ENCODE measurements at places on chromosomes 12 and 14. TPM values are rescaled to one million over a fixed set of nuclear protein-coding genes. Genes with fewer than 3 reads are reported as not detected.

- ATAC-seq: no peak
These were observed 24.7 kb downstream of the OR4N2 start for GRCh38 chr14:19828314-19828713.

DNA sequence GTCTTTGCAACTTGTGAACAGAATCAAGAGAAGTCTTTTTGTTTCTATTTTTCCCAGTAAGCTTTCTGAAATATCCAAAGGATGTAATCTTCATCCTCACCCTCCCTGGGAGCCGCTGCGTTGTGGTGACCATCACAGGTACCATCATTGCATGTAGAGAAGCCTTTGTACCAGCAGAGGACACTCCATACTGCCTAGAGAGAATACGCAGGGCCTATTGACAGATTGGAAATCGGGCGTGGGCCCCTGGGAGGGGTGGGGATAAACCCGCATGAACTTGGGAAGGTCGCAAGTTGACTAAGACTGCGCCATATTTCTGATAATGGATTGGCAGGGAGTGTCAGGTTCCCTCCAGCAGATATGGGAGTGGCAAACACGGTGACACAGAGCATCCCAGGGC lies 12.7 kb downstream of the KRT1 start:
- peak; percentile 30 for ATAC-seq

DNA sequence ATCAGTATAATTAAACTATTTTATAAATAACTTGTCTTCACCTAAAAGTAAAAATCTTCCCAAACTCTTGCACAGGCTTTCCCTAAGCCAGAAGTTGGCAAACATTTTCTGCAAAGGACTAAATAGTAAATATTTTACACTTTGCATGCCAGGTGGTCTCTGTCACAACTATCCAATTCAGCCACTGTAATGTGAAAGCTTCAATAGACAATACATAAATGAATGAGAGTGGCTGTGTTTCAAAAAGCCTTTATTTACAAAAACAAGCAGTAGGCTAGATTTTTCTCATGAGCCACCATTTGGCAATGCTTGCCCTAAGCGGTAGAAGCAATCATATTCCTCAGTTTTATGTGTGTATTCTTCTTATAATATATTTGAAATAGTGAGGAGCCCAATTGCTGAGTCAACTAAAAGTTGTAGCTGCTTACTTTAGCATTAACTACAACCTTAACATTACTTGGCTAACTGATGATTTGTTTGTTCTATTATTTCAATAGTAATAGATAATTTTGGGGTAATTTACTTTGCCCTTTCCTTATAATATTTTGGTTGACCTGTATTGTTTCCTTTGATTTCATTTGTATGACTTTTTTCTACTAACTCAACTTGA lies 236.0 kb upstream of the SYT1 start:
- ATAC-seq: no peak

DNA sequence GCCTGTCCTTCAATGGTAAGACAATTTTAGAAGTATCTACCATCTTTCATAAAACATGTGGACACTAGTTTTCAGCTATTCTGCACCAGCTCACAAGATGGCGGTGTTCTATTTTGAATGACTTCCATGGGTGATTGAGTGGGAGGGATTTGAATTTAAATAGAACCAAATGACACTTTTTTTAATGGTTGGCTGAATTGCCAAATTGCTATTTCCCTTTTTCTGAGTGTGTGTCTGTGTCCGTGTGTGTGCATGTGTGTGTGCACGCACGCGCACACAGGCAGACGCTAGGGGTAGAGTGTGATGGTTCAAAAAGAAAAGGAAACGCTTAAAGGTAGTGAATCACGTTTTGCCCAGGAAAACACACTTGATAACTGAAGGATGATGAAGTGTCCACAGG lies 362.6 kb downstream of the DAD1 start:
- peak; percentile 44 for ATAC-seq

- no peak for ATAC-seq
These were observed 11.6 kb downstream of the BTG1 start for GRCh38 chr12:92133795-92134637.

DNA sequence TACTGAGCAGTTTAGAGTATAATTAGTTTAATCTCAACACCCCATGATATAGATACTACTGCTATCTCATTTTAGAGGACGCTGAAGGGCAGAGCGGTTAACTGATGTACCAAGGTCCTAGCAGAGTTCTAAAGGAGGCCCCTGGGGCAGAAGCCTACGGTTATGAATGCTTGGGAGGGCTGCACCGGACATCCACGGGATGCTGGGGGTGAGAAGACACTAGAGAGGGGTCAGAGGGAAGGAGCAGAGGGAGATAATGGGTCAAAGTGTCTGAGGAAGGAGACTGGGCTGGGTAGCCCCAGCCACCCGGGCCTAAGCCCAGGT lies 1.6 kb upstream of the ACTR6 start:
- ATAC-seq: peak; percentile 2

DNA sequence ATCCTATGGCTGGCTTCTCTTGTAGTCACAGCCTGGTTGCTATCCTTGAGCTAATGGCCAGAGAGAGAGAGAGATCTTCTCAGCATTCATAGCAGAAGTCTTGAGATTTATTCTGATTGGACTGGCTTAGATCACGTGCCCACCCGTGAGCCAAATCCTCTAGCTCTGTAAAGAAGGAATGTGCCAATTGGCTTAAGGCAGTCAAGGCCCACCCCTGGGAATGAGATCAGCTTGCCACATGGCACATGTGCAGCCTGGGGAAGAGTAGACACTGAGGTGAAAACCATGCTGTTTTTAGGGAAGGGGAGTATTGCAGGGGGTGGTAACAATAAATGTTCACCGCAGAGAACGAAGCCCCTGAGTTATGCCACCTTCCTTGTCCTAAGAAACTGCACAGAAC lies 36.3 kb downstream of the PLEKHG7 start:
- no peak for ATAC-seq

DNA sequence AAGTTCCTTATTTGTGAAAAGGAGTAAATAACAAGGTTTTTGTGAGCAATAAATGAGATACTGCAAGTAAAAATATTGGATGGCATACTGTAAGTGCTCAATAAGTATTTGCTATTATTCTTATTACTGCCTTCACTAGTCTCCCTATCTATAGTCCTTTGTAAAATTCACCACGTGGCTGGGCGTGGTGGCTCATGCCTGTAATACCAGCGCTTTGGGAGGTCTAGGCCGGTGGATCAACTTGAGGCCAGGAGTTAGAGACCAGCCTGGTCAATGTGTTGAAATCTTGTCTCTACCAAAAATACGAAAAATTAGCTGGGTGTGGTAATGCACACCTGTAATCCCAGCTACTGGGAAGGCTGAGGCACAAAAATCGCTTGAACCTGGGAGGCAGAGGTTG lies 18.6 kb upstream of the CALM1 start:
- no peak for ATAC-seq

- no peak for ATAC-seq
These were observed 52.2 kb downstream of the PHETA1 start for GRCh38 chr12:111316671-111317070.

- ATAC-seq: no peak
These were observed 71.9 kb downstream of the RESF1 start for GRCh38 chr12:32031109-32031508.

DNA sequence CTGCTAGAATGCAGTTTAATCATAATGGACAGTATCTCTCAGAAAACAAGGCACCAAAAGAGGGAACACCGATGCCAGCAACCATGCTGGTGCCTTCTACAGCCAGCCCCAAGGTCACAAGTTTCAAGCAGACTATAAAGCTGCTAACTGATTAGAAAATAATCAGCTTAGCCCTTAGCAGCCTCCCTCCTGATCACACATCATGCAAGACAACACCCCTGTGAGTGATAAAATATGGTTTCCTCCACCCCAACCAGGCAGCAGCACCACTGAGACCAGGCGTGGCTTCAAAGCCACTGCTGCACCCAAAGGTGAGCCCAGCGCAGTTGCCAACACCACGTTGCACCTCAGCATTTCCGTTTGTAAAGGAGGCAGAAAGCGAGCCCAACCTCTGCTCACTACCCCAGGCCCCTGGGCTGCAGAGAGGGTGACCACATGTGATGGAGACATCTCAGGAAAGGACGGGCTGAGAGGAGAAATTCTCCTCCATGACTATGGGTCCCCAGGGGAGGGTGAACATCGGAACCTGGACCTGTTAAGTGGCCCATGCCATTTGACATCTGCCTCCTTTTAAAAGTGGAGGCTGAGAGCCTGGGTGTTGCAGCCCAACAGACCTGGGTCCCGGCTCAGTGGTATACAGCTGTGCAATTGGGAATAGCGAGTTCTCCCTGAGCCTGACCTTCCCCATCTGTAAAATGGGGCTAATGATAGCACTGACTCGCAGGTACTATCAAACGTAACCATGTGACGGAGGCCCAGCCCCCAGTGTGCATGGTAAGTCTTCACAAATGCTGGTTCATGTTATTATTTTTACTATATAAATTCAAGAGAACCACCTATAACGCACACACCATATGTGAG lies 11.5 kb downstream of the ZFP36L1 start:
- ATAC-seq: peak; percentile 37

- ATAC-seq: no peak
These were observed 9.4 kb downstream of the PTGR2 start for GRCh38 chr14:73861073-73861472.

DNA sequence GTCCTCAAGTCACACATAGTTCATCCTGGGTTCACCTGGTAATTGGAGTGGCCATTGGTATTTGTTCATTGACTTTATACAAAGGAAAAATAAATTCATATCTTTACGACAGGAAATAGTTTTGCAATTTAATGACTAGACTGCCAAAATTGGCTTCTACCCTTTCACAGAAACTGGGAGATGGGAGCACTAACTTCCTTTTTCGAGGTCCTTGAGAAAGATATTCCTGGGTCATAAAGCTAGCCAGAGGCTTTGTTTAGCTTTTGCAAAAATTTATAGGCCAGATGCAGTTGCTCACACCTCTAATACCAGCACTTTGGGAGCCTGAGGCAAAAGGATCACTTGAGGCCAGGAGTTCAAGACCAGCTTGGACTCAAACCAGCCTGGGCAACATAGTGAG lies 10.2 kb upstream of the OR11G2 start:
- no peak for ATAC-seq

GRCh38 chr12:110179291-110179690 lies 55.1 kb downstream of the IFT81 start:
- no peak for ATAC-seq

DNA sequence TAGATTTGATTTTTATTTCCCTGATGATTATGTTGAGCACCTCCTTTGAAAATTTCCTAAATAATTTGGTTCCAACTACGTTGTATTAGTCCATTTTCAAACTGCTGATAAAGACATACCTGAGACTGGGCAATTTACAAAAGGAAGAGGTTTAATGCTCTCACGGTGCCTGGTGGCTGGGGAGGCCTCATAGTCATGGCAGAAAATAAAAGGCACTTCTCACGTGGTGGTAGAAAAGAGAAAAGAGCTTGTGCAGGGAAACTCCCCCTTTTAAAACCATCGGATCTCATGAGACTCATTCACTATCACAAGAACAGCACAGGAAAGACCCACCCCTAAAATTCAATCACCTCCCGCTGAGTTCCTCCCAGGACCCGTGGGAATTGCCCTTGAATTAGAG lies 372.3 kb downstream of the RPL10L start:
- ATAC-seq: no peak

DNA sequence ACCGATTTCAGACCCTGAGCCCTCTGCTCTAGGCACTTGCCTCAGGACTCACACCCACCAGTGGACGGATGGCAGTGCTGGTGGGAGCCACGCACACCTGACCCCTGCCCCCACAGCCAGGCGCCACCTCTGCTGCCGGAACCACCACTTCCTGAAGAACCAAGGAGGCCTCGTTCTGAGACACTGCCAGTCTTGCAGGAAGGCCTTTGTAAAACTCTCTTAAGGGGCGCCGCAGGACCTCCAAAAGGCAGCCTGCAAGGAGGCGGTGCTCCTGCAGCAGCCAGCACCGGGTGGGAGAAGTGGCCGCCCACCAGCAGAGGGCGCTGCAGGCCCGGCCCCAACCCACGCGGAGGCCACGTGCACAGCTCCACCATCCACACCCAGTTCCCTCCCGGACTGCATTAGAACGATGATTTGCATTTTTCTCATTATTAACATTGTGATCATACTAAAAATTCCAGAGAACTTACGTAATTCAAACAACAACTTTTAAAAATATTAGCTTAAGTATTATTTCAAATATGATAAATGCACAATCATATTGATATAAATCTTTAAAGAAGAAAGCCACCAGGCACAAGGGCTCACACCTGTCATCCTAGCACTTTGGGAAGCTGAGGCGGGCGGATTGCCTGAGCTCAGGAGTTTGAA lies 12.8 kb downstream of the STX2 start:
- peak; percentile 60 for ATAC-seq

- ATAC-seq: no peak
These were observed 61.6 kb downstream of the SH2B3 start for GRCh38 chr12:111467092-111467856.

GRCh38 chr12:111406474-111407376 lies 1.0 kb downstream of the SH2B3 start:
- no peak for ATAC-seq

- ATAC-seq: no peak
These were observed 83.8 kb downstream of the KCNMB4 start for GRCh38 chr12:70449753-70450341.

GRCh38 chr12:126772171-126772864 lies 1494.7 kb upstream of the TMEM132C start:
- peak; percentile 17 for ATAC-seq

- no peak for ATAC-seq
These were observed 13.5 kb upstream of the TNFAIP2 start for GRCh38 chr14:103109535-103110441.

GRCh38 chr14:21302013-21302835 lies 22.3 kb downstream of the RPGRIP1 start:
- no peak for ATAC-seq

GRCh38 chr12:19759227-19759626 lies 319.9 kb downstream of the AEBP2 start:
- ATAC-seq: no peak

- ATAC-seq: peak; percentile 82
These were observed 25.5 kb downstream of the SCARB1 start for GRCh38 chr12:124837958-124838803.

DNA sequence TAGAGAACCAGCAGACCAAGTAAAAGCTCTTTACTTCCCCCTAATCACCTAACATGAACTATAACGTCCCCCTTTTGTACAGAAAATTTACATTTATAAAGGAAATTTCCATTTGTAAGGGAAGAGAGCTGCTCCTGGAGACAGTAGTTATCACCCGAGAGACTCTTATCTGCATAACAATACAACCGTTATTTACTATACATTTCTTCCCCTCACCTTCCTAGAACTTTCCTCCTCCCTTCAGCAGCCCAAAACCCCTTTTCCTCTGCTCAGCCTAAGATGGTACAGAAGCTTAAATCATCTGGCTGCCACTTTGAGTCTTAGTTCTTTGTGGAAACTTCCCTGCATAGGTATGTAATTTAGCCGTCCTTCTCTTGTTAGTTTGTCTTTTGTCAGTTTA lies 40.4 kb upstream of the ETV6 start:
- no peak for ATAC-seq

GRCh38 chr14:105894978-105895881 lies 368.8 kb downstream of the TMEM121 start:
- ATAC-seq: no peak

CMTM5 gene
- not detected for total RNA-seq

OR4Q3 gene
- total RNA-seq: not detected

DDX51 gene
- 9.0 TPM for total RNA-seq

RHOJ gene
- 2.0 TPM for total RNA-seq

KRT77 gene
- total RNA-seq: not detected

AKAP3 gene
- 0.32 TPM for total RNA-seq

OTOGL gene
- 0.04 TPM for total RNA-seq

APOF gene
- not detected for total RNA-seq

GDF3 gene
- not detected for total RNA-seq

B4GALNT1 gene
- total RNA-seq: 0.04 TPM

TGM1 gene
- 1,652 TPM for total RNA-seq

FAM186B gene
- 0.36 TPM for total RNA-seq

SYNDIG1L gene
- not detected for total RNA-seq

KRT73 gene
- not detected for total RNA-seq

PTCSC3 gene
- total RNA-seq: not detected
